ENCODE measurements at places on chromosomes 12 and 14.

GRCh38 chr12:65817866-65818265 is 6.4 kb upstream of the HMGA2 start:
- no peak for DNase-seq

- no peak for DNase-seq
These were observed 974.3 kb downstream of the VRK1 start for GRCh38 chr14:97771340-97772045.

- no peak for DNase-seq
These were observed 13.8 kb upstream of the EEA1 start for GRCh38 chr12:92942905-92943304.

DNA sequence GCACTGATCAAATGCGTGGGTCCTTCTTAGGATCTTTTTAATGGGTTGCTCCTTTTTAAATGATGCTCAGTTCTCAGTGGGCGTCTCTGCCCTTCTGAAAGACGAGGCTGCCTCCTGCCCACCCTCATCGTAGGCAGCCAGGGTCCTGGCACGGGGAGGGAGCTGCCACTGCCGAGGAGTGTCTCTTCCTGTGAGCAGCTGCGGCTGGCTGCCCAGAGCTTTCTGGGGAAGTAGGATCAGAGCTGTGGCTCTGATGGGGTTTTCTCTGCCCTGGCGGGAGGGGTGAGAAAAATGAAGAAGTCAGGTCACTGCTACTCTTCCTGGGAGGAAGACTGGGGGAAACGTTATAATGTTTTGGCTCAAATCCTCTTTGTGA is 31.1 kb upstream of the BEGAIN start:
- no peak for DNase-seq

DNA sequence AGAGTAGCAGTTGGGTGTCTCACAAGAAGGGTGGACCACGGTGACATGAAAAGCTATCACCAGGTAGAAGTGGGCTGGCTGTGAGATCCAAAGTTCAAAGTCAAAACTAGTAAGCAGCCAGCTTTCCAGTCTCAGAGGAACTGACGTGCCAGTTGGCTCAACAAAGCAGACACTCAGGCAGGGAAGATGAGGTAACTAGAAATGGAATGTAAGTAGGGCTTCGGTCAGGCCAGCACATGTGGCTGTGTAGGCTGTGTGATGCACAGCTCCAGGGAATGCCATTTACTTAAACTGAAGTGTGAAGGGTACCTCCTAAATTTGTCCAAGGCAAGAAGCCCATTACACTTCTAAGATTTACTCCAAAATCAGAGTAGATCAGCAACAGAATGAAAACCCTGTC is 43.6 kb downstream of the PTPRR start:
- no peak for DNase-seq

DNA sequence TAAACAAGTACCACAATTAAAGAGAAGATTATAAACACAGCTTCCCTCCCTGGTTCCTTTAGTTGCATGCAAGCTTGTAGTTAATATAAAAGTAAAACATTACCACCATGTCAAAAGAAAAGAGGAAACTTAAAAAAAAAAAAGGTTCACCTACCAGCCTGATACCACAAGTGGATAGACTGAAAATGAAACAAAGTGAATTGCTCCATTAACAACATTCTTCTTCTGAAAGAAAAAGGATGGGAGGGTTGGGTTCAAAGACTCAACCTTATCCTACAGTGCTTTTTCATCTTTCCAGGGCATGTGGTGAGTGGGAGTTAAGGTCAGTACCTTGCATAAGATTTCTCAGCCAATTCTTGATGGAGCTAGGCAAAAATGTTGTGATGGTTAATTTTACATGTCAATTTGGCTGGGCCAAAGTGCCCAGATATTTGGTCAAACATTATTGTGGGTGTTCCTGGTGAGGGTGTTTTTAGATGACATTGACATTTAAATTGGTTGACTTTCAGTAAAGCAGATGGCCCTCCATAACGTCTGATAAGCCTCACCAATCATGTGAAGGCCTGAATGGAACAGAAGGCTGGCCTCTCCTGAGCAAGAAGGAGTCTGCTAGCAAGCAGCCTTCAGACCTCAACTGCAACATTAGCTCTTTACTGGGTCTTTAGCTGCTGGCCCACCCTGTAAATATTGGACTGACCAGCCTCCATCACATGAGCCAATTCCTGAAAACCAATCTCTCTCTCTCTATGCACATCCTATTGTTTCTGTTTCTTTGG is 28.8 kb downstream of the VCPKMT start:
- no peak for DNase-seq

- DNase-seq, result no peak
These were observed 89.2 kb upstream of the HSPB8 start for GRCh38 chr12:119089380-119090013.

- DNase-seq, result no peak
These were observed 56.7 kb downstream of the FAM222A start for GRCh38 chr12:109770104-109770860.

- no peak for DNase-seq
These were observed 241.6 kb upstream of the NOVA1 start for GRCh38 chr14:26839481-26839880.

DNA sequence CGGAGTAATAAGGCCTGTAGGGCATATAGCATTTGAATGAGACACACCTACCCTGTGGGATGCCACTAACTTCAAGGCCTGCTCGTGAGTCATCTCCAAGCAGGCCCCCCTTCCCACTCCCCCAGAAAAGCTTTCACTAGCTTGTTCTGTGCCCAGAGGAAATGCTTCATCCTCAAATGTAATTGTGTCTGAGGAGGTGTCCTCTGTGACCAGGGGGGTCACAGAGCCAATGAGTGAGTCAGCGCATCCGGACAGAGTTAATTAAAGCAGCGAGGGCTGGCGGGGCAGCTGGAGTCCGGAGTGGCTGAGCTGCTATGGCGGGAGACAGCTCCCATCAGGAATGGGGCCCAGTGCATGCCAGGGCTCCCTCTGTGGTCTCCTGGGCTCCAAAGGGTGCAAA is 27.0 kb upstream of the ESRRB start:
- DNase-seq, result no peak

- DNase-seq, result no peak
These were observed 10.5 kb downstream of the ZBTB1 start for GRCh38 chr14:64515053-64515452.

- no peak for DNase-seq
These were observed 179.3 kb upstream of the BTG1 start for GRCh38 chr12:92324849-92325500.

- DNase-seq, result no peak
These were observed 65.3 kb downstream of the KLHL28 start for GRCh38 chr14:44896275-44897040.

- no peak for DNase-seq
These were observed at the start of gene UBC for GRCh38 chr12:124914392-124915238. Gene UBC, minus strand, starts transcription at chr12:124914650. Its CDS starts 879 bp downstream, at chr12:124913771.

- no peak for DNase-seq
These were observed 84.5 kb upstream of the EGLN3 start for GRCh38 chr14:34035177-34035933.
